ENCODE measurements at places on chromosomes 3 and 15.

DNA sequence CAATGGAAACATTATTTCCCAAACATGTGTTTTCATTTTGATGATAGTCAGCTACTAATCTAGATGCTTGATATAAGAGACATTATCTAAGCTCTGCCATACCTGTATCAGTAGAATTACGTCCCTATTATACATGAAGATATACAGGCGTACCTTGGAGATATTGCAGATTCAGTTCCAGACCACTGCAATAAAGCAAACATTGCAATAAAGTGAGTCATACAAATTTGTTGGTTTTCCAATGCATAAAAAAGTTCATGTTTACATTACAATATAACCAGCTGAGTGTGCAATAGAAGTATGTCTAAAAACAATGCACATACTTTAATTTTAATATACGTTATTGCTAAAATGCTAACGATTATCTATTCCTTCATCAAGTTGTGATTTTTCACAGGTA lies 236.0 kb upstream of the ZNF717 start:
- DNase-seq: no peak

DNA sequence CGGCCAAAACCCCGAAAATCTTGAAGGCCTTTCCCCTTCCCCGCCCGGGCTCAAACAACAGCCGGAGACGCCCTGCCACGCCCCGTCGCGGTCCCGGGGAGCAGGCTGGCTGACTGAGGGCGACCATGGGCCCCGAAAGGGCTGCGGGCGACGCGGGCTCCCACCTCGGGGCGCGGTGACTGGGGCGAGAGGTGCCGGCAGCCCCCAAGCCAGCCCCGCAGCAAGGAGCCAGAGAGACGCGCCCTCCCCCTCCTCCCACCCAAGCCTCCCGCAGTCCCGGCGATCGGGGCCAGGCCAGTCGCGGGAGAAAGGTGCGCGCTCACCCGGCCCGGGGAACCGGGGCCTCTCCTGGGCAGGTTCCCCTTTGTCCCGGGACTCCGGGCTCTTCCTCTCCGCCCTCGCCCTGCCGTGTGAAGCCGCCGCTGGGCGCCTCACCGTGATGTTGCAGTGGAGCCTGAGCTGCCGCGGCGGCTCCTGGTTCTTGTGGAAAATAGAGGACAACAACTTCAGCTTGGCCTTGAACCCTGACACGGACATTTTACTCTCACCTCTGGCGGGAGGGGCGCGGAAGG lies 30.6 kb upstream of the ZSCAN2 start:
- DNase-seq: no peak

DNA sequence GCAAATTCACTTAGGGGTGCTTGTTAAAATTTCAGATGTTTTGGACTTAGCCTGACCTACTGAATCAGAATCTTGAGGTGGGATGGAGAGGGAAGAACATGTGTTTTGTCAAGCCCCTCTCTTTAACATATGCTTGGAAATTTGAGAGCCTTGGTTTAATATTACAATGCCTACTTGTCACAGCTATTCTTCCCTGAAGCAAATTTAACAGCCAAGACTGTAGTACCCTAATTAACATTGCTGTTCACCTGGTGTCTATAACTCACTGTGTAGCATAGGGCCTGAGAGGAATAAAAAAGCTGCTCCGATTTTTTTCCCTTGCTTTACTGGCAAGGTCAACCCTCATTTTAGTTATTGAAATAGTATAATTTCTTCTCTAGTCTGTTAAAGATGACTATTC lies 880.1 kb downstream of the CADM2 start:
- DNase-seq: no peak

DNA sequence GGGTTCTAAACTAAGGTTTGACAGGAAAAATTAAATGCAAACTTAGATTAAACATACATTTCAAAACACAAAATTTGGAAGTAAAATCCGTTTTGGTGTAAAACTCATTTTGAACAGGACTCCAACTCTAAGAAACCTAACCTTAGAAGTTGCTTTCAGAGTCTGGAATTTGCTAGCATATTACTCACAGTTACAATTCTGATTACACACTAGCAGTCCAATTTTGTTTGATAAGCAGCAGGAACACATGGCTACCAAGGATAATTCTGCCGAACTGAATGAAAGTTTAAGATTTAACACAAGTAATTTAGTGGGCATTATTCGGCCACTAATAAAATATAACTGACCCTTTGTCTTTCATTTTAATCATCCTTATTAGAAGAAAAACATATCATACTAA lies 49.6 kb downstream of the FRMD5 start:
- DNase-seq: no peak

DNA sequence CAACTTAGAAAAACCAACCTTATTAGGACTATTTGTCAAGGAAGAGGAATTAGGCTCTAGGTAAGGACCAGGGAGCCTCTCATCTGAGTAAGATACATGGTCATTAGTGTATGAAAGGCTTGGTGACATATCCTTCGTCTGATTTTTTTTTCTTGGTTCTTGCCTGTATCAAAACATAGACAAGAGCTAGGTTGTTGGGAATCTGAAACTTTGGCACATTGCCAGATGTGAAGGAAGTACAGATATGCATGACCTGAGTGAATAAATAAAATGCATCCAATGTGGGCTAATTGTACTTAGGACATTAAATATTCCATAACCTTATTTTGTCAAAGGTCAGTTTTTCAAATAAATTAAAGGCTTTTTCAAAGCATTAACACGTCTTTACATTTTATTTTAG lies 151.8 kb downstream of the SYNPR start:
- DNase-seq: no peak

- DNase-seq: no peak
Observed at GRCh38 chr15:39199076-39199475, 381.8 kb upstream of the THBS1 start.

- no peak for DNase-seq
Observed at GRCh38 chr3:15241341-15241740, 35.3 kb downstream of the CAPN7 start.

Measured in skeletal muscle cell (primary cell).